ENCODE measurements at places on chromosomes 3 and 15.

DNA sequence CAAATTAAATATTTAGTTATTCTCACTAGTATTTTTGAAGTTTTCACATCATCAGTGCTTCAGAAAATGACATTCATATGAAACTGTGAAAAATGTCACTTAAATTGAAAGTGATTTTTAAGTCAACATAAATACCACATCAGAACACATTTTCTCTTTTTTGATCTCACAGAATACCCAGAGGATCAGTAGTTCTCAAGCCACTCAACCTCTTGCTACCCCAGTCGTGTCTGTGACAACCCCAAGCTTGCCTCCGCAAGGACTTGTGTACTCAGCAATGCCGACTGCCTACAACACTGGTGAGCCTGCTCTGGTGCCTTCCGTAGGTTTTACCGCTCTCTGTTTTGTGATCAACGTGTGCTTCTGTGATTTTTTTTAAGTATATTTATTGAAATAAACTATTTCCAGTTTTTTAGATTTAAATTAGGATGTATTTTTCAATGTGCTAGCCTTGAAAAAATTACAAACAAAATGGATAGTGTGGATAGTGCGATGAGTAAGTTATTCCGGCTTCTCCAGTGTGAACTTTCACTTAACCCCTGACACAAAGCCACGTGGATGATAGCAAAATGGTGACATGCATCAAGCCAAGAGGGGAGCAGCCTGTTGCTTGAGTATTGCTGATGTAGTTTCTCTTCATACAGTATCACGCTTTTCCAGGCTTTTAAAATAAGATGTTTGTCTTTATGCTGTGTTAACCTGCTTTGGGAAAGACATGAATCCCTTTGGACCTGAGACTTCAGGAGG, 26.5 kb downstream of the LYSMD4 start:
- DNase-seq = no peak

- DNase-seq = no peak
These were observed 10.8 kb downstream of the GATA2 start for GRCh38 chr3:128482175-128482574.

GRCh38 chr3:110886222-110886893, 185.3 kb upstream of the NECTIN3 start:
- DNase-seq = no peak

GRCh38 chr3:11415099-11415498, 142.9 kb downstream of the ATG7 start:
- DNase-seq = no peak
